ENCODE measurements at places on chromosomes 1 and 21.

DNA sequence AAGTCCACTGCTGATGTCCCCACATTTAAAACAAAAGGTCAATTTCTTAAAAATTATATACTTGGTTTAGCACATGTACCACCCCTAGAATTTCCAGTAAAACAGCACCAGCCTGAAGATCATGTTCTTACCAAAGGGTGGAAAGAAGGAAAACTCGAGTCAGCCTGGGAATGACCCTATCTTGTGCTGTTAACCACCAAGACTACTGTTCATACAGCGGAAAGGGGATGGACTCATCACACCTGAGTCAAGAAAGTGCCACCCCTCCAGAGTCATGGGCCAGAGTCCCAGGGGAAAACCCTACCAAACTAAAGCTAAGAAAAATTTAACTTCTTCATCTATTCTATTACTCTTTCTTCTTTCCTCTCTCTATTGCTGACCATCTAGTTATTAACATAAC is 113.6 kb upstream of the PPM1J start:
- no peak for DNase-seq

DNA sequence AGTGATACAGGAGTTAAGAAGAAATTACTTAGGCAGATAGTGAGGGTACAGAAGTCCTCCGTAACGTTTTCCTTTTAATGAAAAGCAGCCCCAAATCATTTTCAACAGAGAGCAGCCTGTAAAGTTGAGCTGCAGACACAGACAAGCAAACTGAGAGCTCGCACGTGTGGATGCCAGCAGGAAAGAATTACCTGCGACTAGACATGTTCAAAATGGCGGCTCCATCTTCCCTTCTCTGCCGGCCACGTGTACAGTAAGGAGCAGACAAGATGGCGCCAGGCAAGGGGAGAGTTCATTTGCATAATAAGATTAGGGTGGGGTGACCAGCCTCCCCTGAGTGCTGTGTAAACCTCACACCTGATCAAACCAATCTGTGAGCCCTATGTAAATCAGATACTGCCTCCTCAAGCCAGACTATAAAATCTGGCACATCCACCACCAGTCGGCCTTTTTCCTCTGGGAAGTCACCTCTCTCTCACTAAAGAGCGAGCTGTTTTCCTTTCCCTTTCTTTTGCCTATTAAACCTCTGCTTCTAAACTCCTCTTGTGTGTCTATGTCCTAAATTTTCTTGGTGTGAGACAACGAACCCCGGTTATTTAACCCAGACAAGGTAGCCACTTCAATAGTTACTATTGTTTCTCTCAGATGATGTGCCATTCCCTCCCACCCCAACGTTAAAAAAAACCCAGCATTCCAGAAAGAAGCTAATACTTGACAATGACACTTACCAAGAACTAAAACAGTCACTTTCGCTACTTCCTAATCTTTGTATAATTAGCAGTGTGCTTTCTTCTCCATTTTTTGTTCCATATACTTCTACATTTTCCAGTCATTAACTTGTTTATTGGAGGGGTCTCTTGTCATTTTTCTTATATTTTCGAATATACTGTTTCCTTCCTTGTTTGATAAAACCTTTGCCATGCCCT is 27.4 kb downstream of the DUSP10 start:
- DNase-seq, result no peak

DNA sequence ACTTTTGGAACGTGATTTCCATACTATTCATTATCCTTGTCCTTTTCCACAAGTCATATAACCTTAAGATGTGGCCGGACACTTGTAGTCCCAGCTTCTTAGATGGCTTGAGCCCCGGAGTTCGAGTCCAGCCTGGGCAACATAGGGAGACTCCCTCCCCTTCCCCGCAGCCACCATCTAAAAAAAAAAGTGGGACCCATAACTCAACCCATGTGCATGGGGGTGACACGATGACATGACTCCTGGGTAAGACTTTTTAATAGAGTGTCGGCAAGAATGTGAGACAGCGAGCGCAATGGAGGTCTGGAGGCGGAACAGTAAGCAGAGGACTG is 25.7 kb downstream of the MIA3 start:
- peak; percentile 33 for DNase-seq

DNA sequence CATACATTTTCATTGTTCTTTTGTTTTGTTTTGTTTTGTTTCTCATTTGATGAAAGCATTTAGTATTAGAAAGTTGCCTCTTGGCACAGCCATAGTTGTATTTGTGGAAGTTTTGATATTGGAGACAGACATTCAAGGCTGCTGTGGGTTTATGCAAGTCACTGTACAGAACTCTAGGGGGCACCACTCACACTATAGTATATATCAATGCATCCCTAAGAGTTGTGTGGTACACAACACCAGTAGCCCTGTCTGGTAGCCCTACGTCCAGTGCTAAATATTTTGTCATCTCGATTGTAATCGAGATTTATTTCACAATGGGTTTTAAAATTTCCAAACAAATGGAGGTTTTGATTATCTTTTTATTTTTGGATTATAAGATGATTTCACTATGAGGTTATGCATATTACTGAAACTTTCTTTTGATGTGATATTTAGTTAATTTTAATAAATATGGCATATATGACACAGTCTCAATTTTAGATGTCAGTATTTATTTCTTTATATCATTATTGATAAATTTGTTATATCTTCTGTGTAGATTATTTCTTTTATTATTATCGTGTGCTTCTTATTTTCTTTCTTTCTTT is 112.2 kb downstream of the NR5A2 start:
- peak; percentile 54 for DNase-seq

DNA sequence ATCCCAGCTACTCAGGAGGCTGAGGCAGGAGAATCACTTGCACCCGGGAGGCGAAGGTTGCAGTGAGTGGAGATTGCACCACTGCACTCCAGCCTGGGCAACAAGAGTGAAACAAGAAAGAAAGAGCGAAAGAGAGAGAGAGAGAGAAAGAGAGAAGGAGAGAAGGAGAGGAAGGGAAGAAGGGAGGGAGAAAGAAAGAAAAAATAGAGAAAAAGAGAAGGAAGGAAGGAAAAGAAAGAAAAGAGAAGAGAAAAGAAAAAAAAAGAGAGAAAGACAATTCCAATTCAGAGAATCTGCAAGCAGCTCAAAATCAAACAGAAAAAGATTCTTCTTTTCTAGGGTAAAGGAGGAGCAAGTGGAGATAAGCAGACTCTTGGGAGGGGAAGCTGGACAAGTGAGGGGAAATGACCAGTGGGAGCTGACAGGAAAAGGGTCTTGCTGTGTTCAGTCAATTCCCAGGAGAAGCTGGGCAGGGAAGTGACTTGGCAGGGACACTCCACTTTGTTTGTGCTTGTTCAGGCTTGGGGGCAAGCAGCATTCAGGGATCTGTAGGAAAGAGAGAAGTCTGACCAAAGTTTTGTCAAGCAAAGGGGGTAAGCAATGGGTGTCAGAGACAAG is 3.6 kb upstream of the CAPN2 start:
- DNase-seq, result no peak

DNA sequence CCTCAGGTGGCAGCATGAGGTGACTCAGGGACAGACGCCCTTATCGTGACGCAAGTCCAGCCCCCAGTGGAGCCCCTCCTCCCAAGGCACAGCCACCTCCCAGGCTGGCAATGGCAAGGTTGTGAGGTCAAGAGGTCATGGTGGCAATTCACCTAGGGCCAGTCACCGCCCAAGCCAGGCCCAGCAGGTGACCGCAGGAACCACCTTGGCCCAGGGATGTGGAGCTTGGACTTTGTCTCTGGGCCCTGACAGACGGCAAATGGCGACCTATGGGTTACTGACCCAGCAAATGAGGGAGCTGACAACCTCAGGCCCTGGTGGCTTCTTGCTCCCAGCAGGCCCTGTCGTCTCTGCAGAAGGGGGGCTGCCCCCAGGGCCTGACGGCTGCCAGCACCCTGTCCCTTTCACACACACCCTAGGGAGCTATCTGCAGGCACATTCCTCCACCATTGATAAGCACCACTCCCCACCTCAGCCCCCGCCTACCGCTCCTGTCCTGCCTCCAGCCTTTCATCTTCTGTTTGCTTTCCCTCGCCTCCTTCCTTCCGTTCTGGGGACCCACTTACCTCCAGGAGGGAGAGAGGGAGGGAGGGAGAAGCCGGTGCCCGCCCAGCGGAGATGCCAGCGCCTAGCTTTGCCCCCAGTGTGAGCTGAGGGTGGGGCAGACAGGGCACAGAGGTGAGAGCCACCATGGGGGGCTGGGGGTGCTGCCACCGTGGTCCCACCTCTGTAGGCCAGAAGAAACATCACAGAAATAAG is 12.1 kb downstream of the EPHA2 start:
- no peak for DNase-seq

GRCh38 chr1:199691540-199691939 is 336.0 kb upstream of the NR5A2 start:
- no peak for DNase-seq

DNA sequence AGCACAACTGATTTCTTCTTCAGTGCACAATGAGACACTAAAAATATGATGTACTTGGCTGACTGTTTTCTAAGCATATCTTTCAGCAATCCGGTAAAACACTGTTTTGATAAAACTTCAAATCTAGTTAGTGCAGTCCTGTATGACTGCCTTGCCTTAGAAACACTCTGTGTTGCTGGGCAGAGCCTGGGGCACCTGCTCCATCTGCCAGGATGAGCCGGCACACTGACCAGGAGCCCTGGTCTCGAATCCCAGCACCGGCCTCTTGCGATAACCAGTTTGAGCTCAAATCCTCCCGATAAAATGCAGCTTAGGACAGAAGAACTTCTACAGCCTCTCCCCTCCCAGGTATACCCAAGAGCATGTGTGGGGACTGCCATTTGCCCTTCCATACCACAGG is 199.5 kb downstream of the SIPA1L2 start:
- no peak for DNase-seq

DNA sequence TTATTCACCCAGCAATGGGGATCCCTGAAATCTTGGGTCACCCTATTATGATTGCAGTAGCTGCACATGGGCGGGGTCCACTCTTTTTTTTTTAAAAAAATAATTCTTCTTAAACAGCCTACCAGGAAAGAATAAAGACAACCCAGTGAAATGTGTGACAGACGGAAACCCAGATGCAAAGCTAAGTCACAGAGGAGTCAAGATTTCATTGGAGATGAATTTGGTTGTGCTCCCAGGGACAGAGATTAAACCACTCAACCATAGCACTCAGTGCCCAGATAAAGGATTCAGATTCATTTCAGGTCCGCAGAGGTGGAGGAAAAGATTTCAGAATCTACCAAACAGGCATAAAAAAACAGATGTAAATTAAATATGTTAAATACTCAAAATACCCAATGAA is 583.5 kb upstream of the ZP4 start:
- no peak for DNase-seq

- DNase-seq, result no peak
Observed at GRCh38 chr1:159010391-159010790, 684 bp downstream of the IFI16 start.

DNA sequence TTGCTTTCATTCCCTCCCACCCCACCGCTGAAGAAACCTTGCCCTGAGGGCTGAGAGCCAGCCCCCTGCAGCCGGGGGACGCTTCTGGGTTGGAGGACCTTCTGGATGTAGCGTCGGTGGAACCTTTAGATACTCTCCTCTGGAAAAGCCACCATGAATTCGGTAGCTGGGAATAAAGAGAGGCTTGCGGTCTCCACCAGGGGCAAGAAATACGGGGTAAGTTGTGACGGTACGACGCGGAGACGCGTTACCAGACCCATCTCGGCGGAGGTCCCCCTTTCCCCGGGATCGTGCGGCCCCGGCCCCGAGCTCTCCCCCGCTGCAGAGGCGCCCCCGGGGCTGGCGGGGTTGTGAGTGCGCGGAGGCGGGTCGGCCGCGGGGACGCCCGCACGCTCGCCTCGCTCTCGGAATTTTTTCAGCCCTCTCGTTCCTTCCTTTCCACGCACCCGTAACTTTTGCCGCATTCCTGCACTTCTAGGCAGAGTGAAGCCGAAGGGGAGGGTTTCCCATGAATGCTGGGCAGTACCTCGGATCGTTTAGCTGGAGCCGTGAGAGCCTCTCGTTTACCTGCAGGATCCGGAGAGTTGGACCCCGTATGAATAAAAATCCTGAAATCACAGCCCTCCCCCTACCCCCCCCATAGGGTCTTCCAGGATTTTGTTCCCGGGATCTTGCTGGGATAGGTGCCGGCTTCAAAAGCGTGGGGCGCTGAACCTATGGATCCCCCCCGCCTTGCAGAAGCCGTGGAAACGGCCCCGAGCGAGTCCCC is 671 bp downstream of the KIF26B start:
- DNase-seq, result no peak

GRCh38 chr1:53344921-53345838 is 17.3 kb upstream of the LRP8 start:
- no peak for DNase-seq

GRCh38 chr1:51518586-51519047 is 449 bp downstream of the EPS15 start:
- no peak for DNase-seq

- no peak for DNase-seq
Observed at GRCh38 chr1:101293461-101294051, 56.7 kb downstream of the S1PR1 start.

DNA sequence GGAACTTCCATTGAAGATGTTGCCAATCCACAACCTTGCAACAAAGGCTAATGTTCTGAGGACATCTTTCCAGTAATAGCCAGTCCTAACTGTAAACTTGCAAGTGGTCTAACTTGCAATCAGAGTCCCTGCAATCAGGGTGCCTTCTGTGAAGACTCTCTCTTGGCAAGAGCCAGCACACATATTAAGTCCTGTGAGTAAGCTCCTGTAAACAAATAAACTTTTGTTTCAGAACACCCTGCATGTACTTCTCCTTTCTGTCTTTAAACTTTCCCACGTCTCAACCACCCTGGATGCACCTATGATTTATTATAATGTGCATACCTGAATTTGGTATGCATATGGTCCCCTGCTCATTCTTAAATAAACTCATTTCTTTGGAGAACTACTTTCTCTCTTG is 9.1 kb downstream of the GBP7 start:
- DNase-seq, result no peak

GRCh38 chr1:242017580-242018233 is 18.8 kb upstream of the MAP1LC3C start:
- DNase-seq, result peak; percentile 81

DNA sequence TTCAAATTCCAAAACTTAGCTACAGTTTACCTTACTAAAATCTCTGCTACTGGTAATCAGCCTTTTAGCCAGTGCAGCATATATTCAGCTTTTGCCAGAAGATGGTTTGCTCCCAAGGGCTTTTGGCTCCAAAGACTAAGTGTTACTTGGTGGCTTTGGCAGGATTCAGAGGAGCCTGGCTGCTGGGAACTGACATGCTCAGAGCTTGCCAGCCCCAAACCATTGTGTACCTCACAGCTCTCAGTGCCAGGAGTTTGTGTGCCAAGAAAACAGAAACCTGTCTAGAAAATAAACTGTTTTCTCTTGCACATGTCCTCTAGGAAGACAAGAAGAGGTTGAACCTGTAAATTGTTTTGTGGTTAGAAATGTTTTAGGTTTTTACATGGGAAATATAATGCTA is 315.9 kb downstream of the ST6GALNAC3 start:
- DNase-seq, result no peak

GRCh38 chr1:46053734-46054133 is 78.7 kb downstream of the PIK3R3 start:
- DNase-seq, result no peak

GRCh38 chr1:115317101-115318012 is 20.7 kb downstream of the NGF start:
- DNase-seq, result no peak

Measured in NCI-H460 (cell line).